ENCODE measurements at places on chromosomes 2 and 18.

DNA sequence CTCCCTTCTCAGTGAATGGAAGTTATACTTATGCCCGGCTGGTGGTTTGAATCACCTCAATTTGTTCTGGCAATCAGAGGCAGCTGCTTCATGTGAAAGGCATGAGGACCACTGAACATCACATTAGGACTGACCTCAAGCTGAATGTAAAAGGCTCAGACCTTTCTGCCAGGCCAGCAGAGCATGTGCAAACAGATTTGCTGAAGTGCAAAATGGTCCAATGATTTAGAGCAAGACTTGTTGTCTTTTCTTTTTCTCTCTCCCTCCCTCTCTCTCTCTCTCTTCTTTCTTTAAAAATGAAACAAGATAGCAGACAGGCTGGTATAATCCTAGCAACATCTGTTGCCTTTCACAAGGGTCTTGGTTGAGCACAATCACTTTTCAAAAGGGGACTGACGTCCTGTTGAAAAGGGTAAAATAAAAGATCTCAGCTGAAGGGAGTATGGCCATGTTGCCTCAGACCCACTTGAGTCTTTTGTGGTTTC, 13.3 kb upstream of the CDH7 start:
- no peak for DNase-seq

- no peak for DNase-seq
These were observed 62.8 kb upstream of the SP3 start for GRCh38 chr2:174027956-174028355.

- DNase-seq = peak; percentile 8
These were observed 3.7 kb downstream of the MTX2 start for GRCh38 chr2:176272870-176273459.

GRCh38 chr2:64862623-64863022, 126.6 kb upstream of the SLC1A4 start:
- peak; percentile 70 for DNase-seq

DNA sequence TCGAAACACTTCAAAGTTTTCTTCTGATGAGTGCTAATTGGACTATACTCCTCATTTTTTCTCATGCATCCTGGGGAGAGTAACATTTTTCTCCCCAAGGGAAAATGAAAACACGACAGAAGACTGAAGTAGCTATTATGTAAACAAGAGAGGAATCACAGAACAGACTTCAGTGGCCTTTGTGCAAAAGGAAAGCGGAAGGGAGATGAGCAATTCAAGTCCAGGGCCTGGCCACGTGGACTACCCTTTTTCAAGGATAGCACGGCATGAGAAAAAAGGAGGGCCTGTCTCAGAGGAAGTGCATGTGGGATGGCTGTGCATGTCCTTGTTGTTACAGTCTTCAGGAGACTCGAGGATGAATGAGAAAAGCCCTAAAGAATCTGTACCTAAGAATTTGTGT, 43.8 kb upstream of the KCNE4 start:
- DNase-seq = peak; percentile 7

GRCh38 chr18:34544930-34545329, 165.2 kb upstream of the DTNA start:
- DNase-seq = no peak

- DNase-seq = peak; percentile 15
These were observed 25.4 kb downstream of the SLC40A1 start for GRCh38 chr2:189555232-189555631.

DNA sequence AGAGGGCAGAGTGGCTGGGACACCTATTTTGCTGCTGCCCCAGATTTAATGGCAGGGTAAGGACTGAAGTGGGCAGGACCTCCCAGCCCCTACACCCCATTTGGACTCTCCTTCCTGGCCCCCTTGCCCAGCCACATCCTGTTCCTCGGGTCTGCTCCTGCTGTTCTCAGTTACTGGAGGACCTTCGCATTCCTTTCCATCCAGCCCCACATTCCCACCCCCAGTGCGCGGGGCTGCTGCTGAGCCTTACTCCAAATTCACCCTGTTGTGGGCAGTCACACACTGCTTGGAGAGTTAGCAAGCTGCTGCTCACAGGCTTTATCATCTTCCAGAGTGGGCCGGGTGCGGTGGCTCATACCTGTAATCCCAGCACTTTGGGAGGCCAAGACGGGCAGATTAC, 75.2 kb upstream of the SLC14A2 start:
- no peak for DNase-seq

GRCh38 chr2:36356298-36356989, 866 bp downstream of the CRIM1 start:
- peak; percentile 53 for DNase-seq

- DNase-seq = no peak
These were observed 516 bp upstream of the DOCK10 start for GRCh38 chr2:225042800-225043167.

DNA sequence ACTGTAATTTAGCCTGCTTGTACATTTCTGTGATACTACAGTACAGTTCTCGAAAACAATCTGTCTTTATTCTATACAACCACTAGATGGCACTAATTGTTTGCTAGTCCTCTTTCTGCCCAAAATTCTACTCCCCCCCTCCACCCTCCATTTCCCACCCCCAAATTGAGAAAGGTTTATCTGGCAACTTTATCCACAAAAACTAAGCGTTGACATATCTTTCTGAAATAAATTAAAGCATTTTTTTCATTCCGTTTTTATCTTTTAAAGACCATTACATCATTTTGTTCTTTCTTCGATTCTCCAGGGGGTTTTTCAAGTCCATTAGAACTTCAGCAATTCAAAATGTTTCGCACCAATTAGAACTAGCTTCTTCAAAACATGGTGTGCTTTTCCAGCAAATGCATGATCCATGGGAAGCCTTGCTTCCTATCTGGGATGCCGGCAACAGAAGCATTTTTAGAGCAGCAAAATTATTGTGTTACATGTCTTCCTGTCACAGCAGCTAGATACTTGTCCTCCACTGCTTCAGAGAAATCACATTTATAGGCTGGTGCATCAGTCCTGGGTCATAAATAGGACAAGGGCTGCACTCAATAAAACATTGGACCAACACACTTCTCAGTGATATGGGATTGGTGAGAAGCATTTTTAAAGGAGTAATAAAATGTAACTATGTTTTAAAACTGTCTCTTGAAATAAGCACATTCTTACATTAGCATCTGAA, 241.3 kb downstream of the PAX3 start:
- DNase-seq = peak; percentile 47

GRCh38 chr2:111208639-111209038, 87.9 kb downstream of the BCL2L11 start:
- no peak for DNase-seq

GRCh38 chr18:44826418-44827259, 146.0 kb downstream of the SETBP1 start:
- DNase-seq = peak; percentile 29

GRCh38 chr2:149989447-149990063, 402.0 kb upstream of the MMADHC start:
- DNase-seq = peak; percentile 72

DNA sequence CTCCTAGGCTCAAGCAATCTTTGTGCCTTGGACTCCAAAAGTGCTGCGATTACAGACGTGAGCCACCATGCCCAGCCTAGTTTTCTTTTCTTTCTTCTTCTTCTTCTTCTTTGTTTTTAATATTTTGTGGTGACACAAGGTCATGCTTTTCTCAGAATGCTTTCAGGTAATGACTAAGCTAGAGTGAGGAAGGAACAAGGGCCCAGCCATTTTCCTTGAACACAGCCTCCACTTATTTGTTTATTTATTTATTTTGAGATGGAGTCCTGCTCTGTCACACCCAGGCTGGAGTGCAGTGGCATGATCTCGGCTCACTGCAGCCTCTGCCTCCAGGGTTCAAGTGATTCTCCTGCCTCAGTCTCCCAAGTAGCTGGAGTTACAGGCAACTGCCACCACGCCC, 74.3 kb upstream of the ST3GAL5 start:
- DNase-seq = no peak

GRCh38 chr18:65725251-65726050, 25.4 kb upstream of the CDH7 start:
- DNase-seq = no peak

DNA sequence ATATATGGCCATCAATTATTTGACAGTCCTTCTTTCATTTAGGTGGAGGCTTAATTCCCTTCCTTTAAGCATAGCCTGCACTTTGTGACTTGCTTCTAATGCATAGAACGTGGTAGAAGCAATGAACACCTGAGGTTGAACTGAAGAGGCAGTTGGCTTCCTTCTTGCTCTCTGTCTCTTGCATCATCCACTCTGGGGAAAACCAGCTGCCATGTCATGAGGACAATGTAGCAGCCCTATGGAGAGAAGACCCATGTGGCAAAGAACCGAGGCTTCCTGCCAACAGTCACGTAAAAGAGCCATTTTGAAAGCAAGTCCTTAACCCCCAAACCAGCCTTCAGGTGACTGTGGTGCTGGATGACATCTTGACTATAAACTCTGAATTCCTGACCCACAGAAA, 46.8 kb downstream of the ATOH8 start:
- DNase-seq = no peak

DNA sequence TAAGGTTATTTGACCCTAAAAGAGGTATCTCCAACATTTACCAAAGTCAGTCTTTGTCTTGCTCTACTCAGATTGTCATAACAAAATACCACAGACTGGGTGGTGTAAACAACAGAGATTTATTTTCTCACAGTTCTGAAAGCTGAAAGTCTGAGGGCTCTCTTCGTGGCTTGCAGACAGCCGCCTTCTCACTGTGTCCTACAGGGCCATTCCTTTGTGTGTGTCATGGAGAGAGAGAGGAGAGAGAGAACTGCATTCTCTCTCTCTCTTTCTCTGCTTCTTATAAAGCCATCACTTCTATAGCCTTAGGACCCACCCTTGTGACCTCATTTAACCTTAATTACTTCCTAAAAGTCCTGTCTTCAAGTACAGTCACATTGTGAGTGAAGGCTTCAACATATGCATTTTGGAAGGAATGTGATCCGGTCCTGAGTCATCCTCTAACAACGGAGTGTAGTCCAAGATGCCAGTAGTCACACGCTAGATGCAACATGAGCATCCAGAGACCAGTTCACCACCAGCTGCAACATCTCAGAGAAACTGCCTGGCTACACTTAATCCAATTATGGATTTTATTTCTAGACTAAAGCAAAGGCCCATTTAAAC, 130.2 kb downstream of the CD226 start:
- peak; percentile 87 for DNase-seq

GRCh38 chr2:173059292-173059691, 16.4 kb upstream of the MAP3K20 start:
- no peak for DNase-seq

DNA sequence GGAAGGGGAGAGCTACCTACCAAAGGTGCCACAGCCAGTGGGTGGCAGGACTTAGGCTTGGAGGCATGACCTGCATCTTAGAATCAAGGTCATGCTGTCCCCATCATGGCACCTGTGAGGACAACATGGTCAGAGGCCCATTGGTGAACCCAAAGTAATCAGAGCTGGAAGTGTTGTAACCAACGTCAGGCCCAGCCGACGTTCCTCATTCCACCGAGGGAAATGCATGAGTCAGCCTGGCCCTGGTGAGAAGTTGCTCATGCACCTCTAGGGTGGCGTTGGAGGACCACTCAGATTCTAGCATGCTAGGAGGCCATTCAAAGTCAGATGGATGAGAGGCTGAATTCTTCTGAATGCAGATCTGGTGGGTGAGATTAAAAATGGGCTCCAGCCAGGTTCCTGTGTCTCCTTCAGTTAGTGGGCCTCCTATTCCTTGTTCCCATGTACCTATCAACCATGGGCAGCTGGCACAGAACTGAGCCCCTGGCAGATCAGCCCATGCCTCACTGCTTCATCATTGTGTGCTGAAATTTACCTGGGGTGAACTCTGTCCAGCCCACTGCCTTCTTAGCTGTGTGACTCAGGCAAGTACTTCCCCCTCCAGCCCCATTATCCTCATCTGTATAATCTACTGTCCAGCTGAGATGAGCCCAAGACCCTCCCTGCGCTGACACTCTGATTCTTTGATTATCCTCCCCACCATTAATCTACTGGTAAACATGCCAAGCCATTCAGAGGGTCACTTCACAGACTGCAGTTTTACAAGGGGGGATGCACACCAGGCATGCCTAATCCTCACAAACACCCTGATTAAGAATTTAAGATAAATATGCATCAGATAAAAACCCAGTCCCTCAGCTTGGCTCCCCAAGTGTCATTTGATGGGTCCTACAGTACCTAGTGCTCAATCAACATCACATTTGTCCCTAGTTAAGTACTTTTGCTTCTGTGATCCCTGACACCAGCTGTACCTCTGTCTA, 14.0 kb downstream of the SLC14A2 start:
- DNase-seq = peak; percentile 52

- DNase-seq = peak; percentile 33
These were observed 1080.5 kb upstream of the ACVR2A start for GRCh38 chr2:146764301-146764700.

DNA sequence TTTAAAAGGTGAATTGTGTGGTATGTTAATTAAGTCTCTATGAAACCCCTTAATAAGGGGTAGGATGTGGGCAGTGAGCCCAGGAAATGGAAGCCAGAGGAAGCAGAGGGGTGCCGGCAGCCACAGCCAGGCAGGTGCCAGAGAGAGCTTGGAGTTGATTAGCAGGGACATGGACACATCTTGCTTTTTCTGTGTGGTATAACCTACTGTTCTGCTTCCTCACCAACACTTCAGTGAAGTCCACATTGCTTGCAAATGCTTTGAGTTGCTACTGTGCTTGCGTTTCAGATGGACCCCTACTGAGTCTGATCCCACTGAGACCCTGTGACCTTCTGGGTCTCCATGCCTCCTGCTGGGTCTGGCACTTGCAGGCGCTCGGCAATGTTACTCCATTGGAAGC, 30.3 kb upstream of the ARHGEF4 start:
- DNase-seq = no peak

GRCh38 chr2:39849982-39850526, 71.0 kb upstream of the THUMPD2 start:
- no peak for DNase-seq

DNA sequence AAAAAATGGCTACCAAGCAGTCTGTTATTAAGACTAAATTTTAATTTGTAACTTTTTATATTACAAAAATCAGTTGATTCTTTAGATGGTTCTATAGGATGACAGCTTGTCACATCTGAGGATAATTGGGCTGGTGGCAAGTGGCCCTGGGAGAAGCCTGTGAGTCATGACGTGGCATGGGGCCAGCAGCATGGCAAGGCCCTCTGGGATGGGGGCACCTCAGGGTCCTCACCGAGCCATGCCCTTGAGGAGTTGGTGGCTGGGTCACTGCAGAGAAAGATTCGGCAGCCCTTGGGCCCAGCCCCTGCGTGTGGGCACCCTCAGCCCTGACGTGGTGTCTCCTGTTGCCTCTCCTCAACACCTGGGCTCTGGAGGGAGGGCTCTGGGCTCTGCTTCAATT, 49.7 kb downstream of the STK25 start:
- DNase-seq = no peak

- DNase-seq = no peak
These were observed 557.1 kb downstream of the TNS1 start for GRCh38 chr2:217445723-217446122.

DNA sequence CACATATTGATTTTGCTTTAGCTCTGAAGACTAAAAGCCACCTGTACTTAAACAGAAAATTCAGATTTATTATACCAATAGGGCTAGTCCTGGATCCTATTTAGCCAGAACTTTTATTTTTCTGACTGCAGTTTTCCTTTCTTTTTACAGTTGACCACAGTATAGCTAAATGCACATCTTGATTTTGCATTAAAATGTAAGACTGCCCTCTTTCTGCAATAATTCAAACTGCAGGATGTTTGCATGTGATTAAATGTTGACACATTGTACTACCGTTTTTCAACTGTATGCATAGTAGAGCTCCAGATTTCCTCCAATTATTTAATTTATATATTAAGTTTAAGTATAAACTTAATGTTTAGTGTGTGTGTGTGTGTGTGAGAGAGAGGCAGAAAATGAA, 1262.9 kb downstream of the SUCLG1 start:
- peak; percentile 70 for DNase-seq

All from ELR (cell line).